ENCODE measurements at places on chromosomes 3 and 15. TPM values are rescaled to one million over a fixed set of nuclear protein-coding genes. Genes with fewer than 3 reads are reported as not detected.

The EDEM1 gene
- total RNA-seq: 27.4 TPM

The SI gene
- not detected for total RNA-seq

The HIGD1A gene
- 566 TPM for total RNA-seq

The CHRD gene
- 23.9 TPM for total RNA-seq

GRCh38 chr3:38990621-38991020, 61.1 kb downstream of the SCN11A start:
- no peak for DNase-seq

Data from renal cortical epithelial cell (primary cell).